ENCODE measurements at places on chromosomes 2 and 18.
A peak's percentile ranks its signal among the peaks of the same experiment; 100 is the strongest.

DNA sequence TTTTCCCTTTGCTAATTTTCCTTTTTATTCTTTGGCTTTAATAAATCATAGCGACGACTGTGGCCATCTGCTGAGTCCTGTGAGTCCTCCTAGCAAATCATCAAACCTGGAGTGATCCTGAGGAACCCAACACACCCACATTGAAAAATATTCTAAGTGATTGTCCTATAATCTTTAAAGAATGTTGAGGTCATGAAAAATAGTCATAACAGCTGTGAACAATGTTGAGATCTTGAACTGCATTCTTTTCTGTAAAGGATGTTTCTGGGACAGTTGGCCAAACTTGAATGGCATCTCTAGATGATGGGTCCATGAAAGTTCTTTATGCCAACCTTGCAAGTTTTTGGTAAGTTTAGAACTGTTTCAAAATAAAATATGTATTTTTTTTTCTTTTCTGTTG lies 53.2 kb upstream of the ADAM23 start:
- no peak for DNase-seq

DNA sequence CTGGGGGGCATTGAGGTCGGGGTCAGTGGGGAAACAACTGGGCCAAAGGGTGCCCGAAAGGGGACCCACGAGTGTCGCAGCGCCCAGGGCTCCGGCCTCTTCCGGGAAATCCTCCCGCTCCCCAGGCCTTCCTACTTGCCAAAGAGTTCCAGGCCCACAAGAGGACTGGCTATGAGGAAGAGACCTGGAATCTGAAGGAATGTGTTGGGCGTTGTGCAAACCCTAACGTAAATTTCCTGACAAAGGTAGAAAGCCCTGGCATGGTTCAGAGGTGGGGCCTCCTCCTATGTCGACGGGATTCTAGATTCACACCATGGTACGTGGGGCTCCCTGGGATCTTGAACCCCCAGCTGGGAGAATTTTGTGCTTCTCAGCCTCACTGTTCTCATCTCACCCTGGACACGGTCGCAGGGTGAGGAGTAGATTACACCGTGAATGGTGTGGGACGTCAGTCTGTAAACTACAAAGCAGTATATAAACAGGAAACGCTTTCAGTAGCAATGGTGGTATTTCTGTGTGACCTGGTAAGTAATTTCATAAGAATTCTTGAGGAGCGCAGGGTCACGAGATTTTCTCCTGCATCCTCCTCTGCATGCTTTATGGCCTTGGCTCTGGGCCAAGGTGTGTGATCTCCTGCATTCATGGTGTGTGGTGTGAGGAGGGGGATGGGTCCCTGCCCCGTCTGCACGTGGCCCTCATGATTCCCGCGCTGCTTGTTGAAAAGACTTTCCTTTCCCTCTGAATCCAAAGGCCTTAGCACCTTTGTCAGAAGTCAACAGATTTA lies 868 bp downstream of the HSBP1L1 start:
- no peak for DNase-seq

GRCh38 chr2:38095996-38096861 lies 20.3 kb upstream of the CYP1B1 start:
- DNase-seq = no peak

- DNase-seq = no peak
Measured at GRCh38 chr18:79597176-79597830, 82.3 kb upstream of the CTDP1 start.

- no peak for DNase-seq
Measured at GRCh38 chr2:165294912-165295311, 55.7 kb downstream of the SCN2A start.

GRCh38 chr2:173021939-173022371 lies 53.7 kb upstream of the MAP3K20 start:
- DNase-seq = peak; percentile 37

GRCh38 chr2:197894751-197895274 lies 90.4 kb downstream of the PLCL1 start:
- no peak for DNase-seq

DNA sequence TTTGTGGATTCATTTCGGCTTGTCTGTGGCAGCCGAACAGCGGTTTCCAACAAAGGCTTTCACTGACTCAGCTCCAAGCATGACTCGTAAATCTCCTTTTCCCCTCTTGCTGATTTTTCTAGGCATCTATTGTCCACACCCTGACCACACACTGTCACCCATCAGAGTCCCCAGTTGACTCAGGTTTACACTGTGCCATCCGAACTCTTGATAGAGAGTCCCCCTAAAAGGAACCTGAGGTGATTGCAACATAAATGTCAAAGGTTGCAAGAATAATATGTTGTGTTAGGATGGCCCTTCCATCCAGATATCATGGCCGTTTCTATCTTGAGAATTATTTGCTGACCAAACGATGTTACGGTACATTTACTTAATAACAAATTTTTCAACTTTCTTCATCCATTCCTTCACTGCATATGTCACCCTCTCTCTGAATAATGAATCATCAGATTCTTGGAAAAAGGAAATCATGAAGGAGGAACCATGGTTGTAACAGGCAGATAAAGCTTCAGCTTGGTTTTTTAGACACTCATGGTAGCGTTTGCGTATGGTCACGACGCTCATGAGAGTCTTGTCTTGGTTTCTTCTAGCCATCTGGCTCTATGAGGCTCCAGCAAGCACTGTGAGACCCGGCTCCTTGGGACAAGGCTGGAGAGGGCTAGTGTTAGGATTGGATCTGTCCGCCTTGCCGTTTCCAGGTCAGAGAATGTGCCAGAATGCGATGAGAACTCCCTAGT lies 72.1 kb downstream of the NPAS2 start:
- no peak for DNase-seq

- DNase-seq = no peak
Measured at GRCh38 chr2:209398463-209398862, 25.4 kb upstream of the MAP2 start.
